ENCODE measurements at places on chromosomes 1 and 21.

DNA sequence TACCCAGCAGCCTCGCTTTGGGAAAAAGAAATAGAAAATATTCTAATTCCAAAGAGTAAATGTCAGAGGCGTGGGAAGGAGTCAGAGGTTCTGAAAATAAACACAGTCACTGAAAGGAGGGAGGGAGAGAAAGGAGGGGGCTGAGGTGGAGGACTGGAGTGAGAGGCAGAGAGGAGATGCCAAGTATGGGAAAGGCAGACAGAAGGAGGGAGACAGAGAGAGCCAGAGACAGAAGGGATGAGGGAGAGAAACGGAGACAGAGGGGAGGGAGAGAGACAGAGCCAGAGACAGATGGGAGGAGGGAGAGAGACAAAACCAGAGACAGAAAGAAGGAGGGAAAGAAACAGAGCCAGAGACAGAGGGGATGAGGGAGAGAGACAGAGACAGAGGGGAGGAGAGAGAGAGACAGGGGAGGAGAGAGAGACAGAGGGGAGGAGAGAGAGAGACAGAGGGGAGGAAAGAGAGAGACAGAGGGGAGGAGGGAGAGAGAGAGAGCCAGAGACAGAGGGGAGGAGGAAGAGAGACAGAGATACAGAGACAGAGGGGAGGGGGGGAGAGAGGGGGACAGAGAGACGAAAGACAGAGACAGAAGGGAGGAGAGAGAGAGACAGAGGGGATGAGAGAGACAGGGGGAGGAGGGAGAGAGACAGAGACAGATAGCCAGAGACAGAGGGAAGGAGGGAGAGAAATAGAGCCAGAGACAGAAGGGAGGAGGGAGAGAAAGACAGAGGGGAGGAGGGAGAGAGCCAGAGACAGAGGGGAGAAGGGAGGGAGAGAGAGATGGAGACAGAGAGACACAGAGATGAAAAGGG is 525.5 kb downstream of the MATN1 start:
- H3K4me1 ChIP-seq, result no peaks in the 10 kb centered on the region
- DNase-seq, result no peak
- no peaks in the 10 kb centered on the region for H3K36me3 ChIP-seq
- H3K27me3 ChIP-seq, result no peaks in the 10 kb centered on the region
- H3K27ac ChIP-seq, result no peak overlapping the region

- H3K4me1 ChIP-seq, result no peaks in the 10 kb centered on the region
- H3K36me3 ChIP-seq, result no peaks in the 10 kb centered on the region
- H3K27ac ChIP-seq, result no peak overlapping the region
- no peaks in the 10 kb centered on the region for H3K27me3 ChIP-seq
- no peak overlapping the region for H3K4me3 ChIP-seq
Observed at GRCh38 chr1:230026139-230026538, 40.9 kb upstream of the GALNT2 start.

DNA sequence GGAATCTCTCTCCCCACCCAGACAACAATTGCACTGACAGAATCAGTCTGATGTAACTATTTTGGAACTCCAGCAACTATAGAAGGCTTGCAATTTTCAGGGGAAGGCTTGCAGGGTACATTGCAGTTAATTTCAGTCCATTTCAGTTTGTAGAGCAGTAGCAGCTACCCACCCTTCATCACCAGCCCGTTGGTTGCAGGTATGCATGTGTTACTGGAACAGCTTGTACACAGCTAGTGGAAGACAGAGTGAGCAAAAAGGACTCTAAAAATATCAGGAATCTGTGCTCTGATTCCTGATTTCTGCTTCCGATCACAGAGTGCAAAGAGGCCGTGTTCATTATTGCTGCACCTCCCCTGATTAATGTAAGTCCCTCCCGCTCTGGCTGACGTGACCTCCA is 449.0 kb downstream of the NPHP4 start:
- no peaks in the 10 kb centered on the region for H3K4me1 ChIP-seq
- H3K36me3 ChIP-seq, result no peaks in the 10 kb centered on the region
- H3K4me3 ChIP-seq, result no peak overlapping the region
- H3K27me3 ChIP-seq, result no peaks in the 10 kb centered on the region

DNA sequence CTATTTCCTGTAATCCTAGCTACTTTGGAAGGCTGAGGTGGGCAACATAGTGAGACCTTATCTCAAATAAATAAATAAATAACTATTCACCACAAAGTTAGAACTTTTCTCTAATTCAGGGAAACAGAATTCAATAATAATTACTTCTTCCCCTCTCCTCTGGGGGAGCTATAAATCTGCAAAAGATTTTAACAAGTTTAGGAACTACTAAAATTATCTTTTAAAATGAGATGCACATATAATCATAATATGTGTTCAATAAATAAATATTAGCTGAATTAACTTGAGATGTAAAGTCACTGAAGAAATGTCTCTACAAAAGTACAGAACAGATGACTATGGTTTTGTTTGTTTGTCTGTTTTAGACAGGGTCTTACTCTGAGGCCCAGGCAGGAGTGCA is 14.1 kb downstream of the WDR47 start:
- no peak overlapping the region for H3K4me3 ChIP-seq
- no peak for DNase-seq
- no peaks in the 10 kb centered on the region for H3K4me1 ChIP-seq
- H3K36me3 ChIP-seq, result no peaks in the 10 kb centered on the region
- no peak overlapping the region for H3K27ac ChIP-seq
- H3K27me3 ChIP-seq, result no peaks in the 10 kb centered on the region

DNA sequence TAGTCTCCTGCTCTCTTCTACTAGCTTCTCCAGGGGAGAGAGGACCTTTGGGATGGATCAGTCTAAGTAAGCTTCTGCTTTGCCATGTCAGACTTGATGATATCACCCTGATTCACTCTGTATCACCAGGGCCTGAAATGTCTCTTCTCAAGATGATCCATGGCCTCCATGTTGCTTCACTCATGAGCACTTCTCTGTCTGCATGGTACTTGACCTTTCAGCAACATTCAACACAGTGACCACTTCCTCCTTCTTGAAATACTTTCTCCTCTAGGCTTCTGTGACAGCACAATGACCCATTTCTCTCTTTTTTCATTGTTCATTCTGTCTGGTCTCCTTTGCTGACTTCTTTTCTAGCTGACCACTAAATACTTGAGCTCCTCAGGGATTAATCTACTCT is 35.3 kb upstream of the NGF start:
- H3K27me3 ChIP-seq, result no peaks in the 10 kb centered on the region
- no peak for DNase-seq
- no peak overlapping the region for H3K27ac ChIP-seq

DNA sequence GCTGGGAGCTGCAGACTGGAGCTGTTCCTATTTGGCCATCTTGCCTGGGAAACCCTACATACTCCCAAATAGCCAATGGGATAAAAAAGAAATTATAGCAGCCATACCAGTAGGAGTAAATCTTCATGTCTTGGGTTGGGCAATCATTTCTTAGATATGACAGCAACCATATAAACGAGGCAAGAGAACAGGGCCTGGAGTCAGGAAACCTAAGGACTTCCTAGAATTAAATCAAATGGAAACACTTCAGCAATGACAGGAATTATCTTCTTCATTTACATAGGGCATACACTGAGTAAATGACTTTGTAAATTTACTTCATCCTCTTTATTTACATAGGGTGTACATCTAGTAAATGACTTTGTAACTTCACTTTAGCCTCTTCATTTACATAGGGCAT is 286.6 kb upstream of the POGK start:
- H3K27ac ChIP-seq, result no peak overlapping the region
- no peak for DNase-seq
- no peaks in the 10 kb centered on the region for H3K36me3 ChIP-seq
- no peak overlapping the region for H3K4me3 ChIP-seq
- H3K4me1 ChIP-seq, result no peaks in the 10 kb centered on the region
- no peaks in the 10 kb centered on the region for H3K27me3 ChIP-seq

- H3K4me1 ChIP-seq, result no peaks in the 10 kb centered on the region
- DNase-seq, result no peak
- no peaks in the 10 kb centered on the region for H3K27me3 ChIP-seq
- no peak overlapping the region for H3K27ac ChIP-seq
- H3K4me3 ChIP-seq, result no peak overlapping the region
Observed at GRCh38 chr1:207985996-207986395, 75.1 kb upstream of the CD34 start.

DNA sequence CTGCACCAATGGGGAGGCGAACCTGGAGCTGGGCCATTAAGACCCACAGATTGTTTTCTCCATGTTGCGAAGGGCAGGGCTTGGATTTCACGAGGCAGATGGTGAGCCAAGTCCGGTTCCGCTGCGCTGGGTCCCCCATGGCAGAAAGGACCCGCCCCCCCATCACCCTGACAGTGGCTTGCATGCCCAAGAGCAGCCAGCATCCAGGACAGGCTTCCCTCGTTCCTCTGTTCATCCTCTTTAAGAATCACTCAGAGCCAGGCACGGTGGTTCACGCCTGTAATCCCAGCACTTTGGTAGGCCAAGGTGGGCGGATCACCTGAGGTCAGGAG is 15.8 kb upstream of the NPHP4 start:
- no peak overlapping the region for H3K4me3 ChIP-seq
- no peak overlapping the region for H3K27ac ChIP-seq
- DNase-seq, result no peak
- no peaks in the 10 kb centered on the region for H3K36me3 ChIP-seq

GRCh38 chr1:74812180-74812541 is 79.2 kb downstream of the TYW3 start:
- H3K36me3 ChIP-seq, result no peaks in the 10 kb centered on the region
- no peaks in the 10 kb centered on the region for H3K27me3 ChIP-seq
- no peak overlapping the region for H3K27ac ChIP-seq
- no peak overlapping the region for H3K4me3 ChIP-seq
- no peaks in the 10 kb centered on the region for H3K4me1 ChIP-seq

- peaks cover 7% of the 10 kb centered on the region for H3K36me3 ChIP-seq
- no peak overlapping the region for H3K4me3 ChIP-seq
- H3K4me1 ChIP-seq, result peaks cover 7% of the 10 kb centered on the region
- H3K27ac ChIP-seq, result no peak overlapping the region
- no peak for DNase-seq
Observed at GRCh38 chr1:51445351-51446090, 73.5 kb downstream of the EPS15 start.

DNA sequence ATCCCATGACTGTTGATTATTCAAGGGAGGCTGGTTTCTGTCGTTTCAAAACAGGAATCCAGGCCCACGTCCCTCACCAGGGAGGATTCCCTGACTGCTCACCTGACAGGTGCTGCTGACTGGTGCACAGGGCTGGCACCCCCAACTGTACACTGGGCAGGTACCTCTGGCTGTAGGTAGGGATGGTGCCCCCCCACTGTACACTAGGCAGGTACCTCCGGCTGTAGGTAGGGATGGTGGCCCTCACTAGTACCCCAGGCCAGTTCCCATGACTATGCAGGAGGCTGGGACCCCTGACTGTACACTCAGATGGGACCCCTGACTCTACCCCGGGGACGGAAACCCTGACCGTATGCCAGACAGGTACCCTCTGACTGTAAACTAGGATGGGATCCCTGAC is 33.6 kb upstream of the PDE9A start:
- no peaks in the 10 kb centered on the region for H3K36me3 ChIP-seq
- DNase-seq, result no peak
- no peaks in the 10 kb centered on the region for H3K27me3 ChIP-seq
- no peak overlapping the region for H3K27ac ChIP-seq

- peaks cover 6% of the 10 kb centered on the region for H3K4me1 ChIP-seq
- H3K4me3 ChIP-seq, result no peak overlapping the region
- no peaks in the 10 kb centered on the region for H3K27me3 ChIP-seq
- DNase-seq, result no peak
Observed at GRCh38 chr1:210371916-210372315, 43.2 kb downstream of the HHAT start.

- H3K4me3 ChIP-seq, result no peak overlapping the region
- no peak for DNase-seq
- no peak overlapping the region for H3K27ac ChIP-seq
- no peaks in the 10 kb centered on the region for H3K27me3 ChIP-seq
- no peaks in the 10 kb centered on the region for H3K36me3 ChIP-seq
Observed at GRCh38 chr1:74426208-74426937, 86.0 kb downstream of the LRRC53 start.

DNA sequence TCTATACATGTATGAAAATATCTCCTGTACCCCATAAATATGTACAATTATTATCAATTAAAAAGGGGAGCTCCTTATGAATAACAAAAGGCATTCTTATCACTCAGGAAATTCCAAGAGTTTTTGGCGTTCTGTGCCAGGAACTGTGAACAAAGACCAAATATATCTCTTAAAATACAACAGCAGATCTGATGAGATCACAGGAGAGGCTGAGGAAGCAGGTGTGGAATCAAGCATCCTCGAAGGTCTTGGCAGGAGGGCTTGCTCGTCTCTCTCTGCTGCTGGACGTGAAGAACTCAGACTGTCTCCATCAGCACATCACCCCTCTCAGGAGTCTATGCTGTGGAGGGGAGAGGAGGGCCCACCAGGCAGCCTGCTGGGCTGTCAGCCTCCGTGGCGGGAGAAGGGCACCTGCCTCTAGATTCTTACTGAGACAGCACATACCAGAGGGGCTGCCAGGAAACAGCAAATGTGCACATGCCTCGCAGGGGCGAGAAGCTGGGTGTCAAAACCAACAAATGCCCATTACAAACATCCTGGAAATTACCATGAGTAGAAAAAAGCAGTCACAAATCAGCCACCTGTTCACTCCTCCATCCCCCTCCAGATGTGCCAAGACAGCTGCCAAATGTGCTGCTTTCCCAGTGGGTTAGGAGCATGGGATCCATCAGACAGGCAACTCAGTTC is 30.8 kb upstream of the FAM89A start:
- no peaks in the 10 kb centered on the region for H3K27me3 ChIP-seq
- no peak overlapping the region for H3K27ac ChIP-seq
- H3K4me3 ChIP-seq, result no peak overlapping the region

DNA sequence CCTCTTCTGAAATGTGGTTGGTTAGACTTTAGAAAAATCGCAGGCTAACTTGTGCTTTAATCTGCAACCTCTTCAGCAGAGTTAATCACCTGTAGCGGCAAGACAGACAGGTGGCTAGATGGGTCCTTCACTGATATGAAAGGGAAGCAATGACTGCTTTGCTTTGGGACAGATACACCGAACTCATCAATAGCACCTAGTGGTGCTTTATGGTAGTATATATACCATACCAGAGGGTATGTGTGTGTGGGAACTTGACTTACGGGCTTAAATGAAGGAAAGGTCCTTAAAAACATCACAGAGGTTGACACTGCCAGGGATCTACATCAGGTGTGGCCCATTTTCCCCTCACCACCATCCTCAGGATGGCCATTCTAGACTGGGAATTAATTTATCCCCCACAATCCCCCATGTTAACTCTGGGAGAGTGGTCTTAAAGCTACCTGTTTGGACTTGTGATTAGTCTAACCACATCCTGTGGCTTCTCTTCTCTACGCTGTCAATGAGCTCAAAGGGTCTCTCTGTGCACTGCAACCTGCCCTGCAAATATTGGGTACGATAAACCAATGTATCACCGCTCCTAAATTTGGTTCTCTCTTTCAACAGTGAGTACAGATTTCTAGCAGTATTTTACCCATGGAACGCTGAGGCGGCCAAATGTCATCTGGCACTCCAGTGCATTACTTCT is 162.7 kb downstream of the SIPA1L2 start:
- H3K27me3 ChIP-seq, result no peaks in the 10 kb centered on the region
- H3K27ac ChIP-seq, result no peak overlapping the region
- H3K4me1 ChIP-seq, result no peaks in the 10 kb centered on the region
- no peaks in the 10 kb centered on the region for H3K36me3 ChIP-seq
- no peak for DNase-seq
- H3K4me3 ChIP-seq, result no peak overlapping the region
